HuH-7.5 (cell line): ENCODE measurements at places on chromosomes 1 and 21.

DNA sequence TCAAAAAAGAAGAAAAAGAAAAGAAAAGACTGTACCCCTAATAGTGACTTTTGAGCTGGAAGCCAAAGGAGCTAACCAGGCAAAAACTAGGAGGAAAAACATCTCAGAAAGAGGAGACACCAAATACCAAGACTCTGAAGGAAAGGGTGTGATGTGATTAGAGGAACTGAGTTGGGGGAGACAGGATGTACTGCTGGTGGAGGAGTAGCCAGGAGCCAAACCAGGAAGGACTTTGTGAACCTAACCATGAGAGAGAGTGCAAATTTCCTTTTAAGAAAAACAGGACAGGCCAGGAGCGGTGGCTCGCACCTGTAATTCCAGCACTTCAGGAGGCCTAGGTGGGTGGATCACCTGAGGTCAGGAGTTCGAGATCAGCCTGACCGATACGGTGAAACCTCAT, 4.1 kb upstream of the RBP7 start:
- no peak for DNase-seq

GRCh38 chr1:43477716-43478115, 24.0 kb upstream of the HYI start:
- DNase-seq: no peak

DNA sequence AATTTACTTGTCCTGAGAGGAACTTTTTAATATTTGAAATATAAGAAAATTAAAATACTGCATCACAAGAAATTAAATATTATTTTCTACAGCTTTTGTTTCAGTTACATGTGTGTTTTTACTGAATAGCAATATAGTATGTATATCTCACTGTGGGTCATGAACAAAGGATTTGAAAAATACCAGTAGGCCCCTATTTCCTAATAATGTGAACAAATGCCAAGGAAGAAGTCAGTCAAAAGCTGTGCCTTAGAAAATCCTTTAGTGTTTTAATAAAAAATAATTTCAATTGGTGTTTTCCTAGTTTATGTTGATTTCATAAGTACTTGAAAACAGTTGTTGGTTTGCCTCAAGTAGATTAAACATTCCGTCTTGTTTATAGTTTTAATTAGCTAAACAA, 46.7 kb downstream of the SMYD3 start:
- no peak for DNase-seq

GRCh38 chr1:215219372-215219771, 136.8 kb downstream of the KCNK2 start:
- DNase-seq: no peak

DNA sequence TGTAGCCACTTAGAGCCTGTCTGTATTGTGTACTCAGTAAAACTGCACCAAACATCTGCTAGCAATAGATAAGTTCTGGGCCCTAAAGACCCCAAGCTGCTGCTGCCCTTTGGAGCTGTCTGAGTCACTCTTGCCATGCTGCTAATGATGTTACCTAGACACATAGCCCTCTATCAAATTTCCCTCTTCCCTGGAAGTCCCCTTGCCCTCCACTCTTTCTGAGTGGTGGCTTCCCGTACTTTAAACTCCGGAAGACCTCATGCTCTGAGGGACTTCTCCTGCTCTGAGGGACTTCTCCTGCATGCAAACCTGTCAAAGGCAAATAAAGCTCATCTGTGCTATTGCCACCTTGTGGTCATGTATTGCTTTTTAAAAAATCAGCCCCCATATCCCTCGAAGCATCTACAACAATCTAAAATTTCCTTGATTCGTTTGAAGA, 34.0 kb downstream of the FH start:
- no peak for DNase-seq

DNA sequence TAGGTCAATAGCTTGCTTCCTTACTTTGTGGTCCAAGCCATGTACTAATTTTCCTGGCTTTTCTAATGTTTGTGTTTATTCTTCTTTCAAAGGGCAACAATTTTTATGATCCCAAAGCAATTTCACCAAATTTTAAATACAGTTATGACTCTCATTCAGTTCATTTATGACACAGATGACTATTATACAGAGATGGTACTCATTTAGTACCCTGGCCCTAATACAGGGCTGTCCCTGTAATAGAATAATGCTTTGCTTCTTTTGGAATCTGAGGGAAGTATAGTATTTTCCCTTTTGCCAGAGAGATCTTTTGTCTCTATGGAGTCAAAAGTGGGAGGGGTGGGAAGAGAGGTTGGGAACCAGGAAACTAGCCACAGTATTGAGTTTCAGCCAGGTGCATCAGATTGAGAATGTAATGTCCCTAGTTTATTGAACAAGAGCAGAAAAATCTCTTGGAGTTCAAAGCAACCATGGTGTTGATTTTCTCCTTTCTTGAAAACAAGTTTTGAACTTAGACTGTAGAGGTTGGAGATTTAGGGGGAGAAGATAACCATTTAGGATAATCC, 20.4 kb downstream of the DENND2D start:
- DNase-seq: no peak

DNA sequence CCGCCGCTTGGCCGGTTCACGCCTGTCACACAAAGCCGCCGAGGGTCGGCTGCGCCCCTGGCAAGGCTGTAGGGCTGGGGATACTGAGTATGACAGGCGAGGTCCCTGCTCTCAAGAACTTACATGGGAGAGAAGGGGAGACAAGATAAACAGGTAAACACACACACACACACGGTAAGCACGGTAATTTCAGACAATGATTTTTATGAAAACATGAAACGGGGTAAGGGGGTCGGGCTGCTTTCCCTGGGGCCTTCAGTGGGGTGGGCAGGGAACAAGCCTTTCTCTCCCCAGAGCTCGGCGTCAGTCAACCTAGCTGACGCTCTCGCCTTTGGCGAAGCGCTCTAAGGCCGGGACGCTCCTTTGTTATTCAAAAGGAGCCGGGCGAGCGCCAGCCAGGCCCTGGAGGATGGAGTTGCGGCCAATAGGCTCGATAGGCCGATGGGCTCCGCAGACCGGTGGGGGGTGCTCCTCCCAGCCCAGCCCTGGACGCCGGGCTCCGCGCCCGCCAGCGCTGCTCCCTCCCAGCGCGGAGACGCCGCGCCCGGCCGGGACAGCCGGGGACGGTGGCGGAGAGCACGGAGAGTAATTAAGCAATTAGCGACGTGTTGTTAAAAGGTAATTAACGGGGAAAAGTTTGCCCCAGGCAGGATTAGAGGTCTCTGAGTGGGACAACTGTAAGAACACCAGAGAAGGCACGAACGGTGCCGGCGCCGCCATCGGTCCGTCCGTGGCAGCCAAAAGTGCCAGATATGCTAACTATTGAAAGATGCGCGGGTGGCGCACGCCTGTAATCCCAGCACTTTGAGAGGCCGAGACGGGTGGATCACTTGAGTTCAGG, 950 bp upstream of the INKA2 start:
- DNase-seq: peak; percentile 49

- DNase-seq: no peak
Observed at GRCh38 chr21:45818276-45818903, 163.2 kb upstream of the COL6A1 start.
